CD4-positive, alpha-beta T cell treated with Interleukin-17A for 4 hours (primary cell): ENCODE measurements at places on chromosomes 4 and X.

DNA sequence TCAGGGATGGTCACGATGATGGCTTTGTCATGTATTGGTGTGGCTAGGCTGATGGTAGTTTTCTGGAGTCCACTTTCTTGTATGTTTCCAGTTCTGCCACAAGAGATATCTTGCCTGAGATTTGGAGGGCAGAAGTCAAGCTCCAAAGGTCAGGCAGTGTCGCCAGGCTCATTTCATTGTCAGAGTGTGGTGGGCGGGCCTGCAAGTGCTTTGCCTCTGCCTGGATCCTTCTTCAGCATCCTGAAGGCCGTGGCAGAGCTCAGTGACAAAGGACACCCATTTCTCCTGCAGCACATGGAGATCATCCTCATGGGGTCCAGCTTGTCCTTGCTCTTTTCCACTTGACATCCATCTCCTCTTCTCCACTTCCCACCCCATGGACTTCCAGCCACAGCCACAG, 139.7 kb downstream of the SMIM20 start:
- no peak for DNase-seq

GRCh38 chrX:103399744-103400143, 23.4 kb downstream of the BEX3 start:
- DNase-seq: no peak

DNA sequence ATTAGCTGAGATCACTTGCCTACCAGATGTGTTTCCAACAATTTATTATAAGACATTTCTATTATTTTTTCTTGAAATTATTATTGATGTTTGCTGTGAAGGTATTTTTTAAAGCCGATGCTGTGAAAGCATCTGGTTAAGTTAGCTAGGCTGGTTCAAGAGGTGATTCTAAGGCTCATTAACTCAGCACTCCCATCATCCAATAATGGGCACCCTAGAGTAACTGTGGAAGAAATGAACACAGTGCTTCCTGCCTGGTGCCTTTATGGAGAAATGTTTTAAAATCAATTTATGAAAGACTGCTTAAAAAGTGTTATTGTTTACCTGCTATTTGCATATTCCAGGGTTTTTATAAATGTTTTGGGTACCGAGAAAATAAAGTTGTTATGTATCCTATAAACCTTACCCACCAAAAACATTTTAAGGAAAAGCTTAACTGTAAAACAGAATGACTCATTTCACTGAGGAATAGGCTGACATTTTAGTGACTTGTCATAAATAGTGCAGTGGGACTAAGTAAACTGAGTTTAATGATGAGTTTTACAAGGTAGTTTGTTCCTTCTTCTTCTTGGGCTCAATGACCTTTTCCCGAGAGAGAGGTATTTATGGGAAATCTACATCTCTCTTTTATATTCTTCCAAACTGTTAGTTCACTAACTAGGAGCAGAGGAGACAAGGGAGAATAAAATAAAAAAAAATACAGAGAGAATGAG, 310.0 kb upstream of the AADAT start:
- DNase-seq: no peak

GRCh38 chr4:154720618-154721267, 23.1 kb upstream of the LRAT start:
- DNase-seq: no peak
